ENCODE measurements at places on chromosomes 7 and 10. TPM values are rescaled to one million over a fixed set of nuclear protein-coding genes. Genes with fewer than 3 reads are reported as not detected.
A peak's percentile ranks its signal among the peaks of the same experiment; 100 is the strongest.

GRCh38 chr10:73876157-73876556 lies 1.8 kb upstream of the CAMK2G start:
- DNase-seq: no peak

DNA sequence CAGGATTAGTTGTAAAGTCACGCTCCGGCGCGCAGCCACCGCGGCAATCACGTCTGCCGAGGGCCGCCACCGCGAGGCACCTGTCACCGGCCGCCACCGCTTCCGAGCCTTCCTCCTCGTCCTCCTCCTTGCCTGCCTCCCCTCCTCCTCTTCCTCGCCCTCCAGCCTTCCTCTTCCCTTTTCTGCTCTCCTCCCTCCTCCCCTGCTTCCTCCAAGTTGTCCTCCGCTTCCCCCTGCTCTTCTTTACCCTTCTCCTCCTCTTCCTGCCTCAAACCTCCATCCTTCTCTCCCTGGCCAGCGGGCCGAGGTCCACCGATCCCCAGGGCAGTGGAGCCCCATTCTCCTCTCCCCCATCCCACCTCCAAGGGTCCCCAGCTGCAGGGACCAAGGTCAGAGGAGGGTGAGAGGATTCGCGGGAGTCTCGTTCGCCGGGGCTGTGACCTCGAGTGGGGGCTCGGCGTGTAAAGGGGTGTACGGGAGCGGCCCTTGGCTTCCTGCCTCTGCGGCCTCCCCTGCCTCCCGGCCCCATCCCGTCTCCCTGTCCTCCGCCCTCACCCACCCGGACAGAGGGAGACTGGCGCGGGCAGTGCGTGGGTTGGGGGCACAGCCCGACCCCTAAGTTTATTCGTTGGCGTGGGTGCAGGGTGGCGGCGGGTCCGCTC lies 89.5 kb upstream of the PAX2 start:
- peak; percentile 42 for DNase-seq

- DNase-seq: no peak
Observed at GRCh38 chr7:139947021-139947420, 115.7 kb downstream of the PARP12 start.

- peak; percentile 66 for DNase-seq
Observed at GRCh38 chr10:1297566-1298301, 241.5 kb downstream of the WDR37 start.

DNA sequence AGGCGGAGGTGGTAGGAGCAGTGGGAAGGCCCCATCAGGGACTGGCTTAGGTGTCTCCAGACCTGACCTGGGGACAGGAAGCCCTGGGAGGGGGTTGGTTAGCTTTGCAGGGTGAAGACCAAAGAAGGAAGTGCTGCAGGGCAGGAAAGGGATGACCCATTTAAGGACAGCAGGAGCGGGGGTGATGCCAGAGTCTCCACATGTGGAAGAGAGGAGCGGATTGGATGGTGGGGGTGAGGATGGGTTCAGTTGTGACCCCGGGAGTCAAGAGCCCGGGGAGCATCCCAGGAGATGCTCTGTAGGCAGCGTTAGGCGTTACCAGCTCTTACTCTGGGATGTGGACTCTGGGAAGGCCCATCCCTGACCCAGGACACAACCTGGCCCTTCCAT lies 3.1 kb upstream of the LDB3 start:
- no peak for DNase-seq

GRCh38 chr10:15035385-15036301 lies 8.1 kb upstream of the OLAH start:
- DNase-seq: no peak

DNA sequence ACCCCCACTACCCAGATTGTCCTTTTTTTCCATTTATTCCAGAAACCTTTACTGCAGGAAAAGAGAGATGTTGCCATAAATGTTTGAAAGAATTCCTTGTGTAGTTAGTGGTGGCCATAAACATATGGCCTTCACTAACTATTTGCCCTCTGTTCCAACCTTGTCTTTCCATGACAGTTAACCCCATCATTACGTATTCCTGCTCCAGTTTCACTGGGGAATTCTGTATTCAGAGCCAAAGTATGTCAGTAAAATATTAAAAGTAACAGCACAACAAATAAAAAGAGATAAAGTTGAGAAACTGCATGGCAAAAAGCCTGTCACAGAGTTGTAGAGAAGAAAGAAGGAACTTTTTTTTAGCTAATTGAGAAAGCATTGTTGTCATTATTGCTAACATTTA lies 261.3 kb downstream of the BICC1 start:
- DNase-seq: no peak

DNA sequence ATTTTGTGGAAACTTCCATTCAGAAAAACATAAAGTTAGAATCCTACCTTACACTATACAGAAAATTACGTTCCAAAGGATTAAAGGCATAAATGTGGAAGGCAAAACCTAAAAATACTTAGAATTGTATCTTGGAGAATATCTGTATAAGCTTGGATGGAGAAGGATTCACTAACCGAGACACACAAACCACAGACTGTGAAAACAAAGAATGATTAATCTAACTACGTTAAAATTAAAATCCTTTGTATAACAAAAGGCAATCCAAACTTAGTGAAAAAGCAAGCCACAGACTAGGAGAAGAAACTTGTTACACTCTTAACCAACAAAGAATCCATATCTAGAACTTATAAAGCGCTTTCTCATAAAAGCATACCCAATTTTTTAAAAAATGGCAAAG lies 678.8 kb downstream of the INHBA start:
- no peak for DNase-seq

- peak; percentile 85 for DNase-seq
Observed at GRCh38 chr10:58967551-58968388, 208.7 kb upstream of the PHYHIPL start.

DNA sequence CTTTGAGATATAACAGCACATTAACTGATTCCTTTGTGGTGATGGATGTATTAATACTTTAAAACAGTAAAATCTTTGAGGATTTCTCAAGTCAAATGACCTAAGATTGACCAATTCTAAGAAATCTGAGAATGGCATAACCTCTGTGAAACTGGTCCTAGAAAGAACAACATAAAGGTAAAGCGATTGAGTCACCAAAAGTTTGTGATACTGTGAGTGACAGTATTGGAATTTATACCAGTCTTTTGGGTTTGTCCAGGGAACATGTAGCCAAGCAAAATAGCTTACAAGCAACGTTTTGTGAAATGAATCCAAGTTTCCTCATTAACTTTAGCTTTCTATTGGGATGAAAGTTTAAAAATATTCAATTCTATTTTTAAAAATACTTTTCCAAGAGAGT lies 157.4 kb upstream of the TMEM196 start:
- DNase-seq: no peak

GRCh38 chr10:95880704-95881103 lies 27.1 kb upstream of the CC2D2B start:
- DNase-seq: no peak

The FAM25A gene
- not detected for total RNA-seq

The ZC3HAV1L gene
- total RNA-seq: 7.1 TPM

Data from neural progenitor cell (in vitro differentiated cells).